Renal pelvis (tissue), 12 donors: ENCODE measurements at places on chromosomes 1 and 21. TPM values are rescaled to one million over a fixed set of nuclear protein-coding genes. Genes with fewer than 3 reads are reported as not detected.

DNA sequence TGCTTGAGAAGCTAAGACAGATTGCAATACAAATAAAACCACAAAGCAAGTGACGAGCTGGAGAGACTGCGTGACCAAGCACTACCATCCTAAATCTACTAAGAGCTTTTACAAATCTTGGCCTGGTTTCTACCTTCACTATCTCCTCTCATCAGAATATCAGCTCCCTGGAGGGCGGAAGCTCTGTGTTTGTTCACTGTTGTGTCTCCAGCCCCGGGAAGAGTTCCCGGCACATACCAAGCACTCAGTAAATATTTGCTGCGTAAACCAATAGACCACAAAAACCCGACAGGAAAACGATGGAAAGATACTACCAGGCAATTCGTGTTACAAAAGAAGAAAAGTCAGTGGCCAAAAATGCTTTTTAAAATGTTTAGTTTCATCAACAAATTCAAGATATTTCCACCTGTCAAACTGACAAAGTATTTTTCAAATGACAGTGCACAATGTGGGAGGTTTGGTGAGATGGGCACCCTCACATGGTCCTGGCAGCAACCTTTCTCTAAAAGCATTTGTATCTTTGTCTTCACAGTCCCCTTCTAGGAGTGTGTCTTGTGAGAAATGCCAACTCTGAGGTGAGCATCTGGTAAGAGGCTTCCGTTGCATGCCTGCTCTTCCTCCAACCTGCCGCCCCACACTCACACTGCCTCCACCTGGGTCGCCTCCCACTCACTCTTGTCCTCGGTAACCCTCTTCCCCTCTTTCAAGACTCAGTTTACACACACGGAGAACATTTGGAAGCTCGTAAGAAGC, 34.7 kb downstream of the SLC1A7 start:
- DNase-seq: no peak

DNA sequence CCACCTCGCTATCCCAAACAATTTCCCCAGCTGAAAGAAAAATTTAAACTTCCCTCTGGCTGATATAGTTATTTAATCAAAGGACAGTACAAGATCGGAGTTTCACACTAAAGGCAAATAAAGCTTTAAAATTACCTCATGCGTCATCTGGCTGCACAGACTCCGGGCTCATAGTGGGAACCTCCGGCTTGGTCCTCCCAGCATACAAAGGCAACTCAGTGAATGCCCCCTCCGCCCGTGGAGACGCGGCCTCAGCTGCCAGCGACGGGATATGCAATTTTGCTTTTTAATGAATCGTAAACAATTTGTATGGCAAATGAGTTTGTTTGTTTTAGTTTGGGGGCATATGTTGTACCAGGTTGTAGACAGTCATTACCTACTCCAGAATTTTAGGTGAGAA, 214.6 kb upstream of the NFIA start:
- no peak for DNase-seq

The AADACL3 gene
- not detected for polyA plus RNA-seq

- no peak for DNase-seq
Measured at GRCh38 chr1:22845398-22845935, 127.2 kb downstream of the LACTBL1 start.

DNA sequence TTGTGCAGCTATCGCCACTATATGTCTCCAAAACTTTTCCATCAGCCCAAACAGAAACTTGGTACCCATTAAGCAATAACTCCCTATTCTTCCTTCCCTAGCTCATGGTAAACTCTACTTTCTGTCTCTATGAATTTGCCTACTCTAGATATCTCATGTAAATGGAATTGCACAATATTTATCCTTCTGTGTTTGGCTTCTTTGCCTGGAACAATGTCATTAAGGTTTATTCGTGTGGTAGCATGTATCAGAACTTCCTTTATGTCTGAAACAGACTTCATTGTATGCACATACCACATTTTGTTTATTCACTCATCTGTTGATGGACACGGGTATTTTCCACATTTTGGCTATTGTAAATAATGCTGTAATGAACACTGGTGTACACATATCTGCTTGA, 40.7 kb upstream of the CD34 start:
- DNase-seq: no peak

DNA sequence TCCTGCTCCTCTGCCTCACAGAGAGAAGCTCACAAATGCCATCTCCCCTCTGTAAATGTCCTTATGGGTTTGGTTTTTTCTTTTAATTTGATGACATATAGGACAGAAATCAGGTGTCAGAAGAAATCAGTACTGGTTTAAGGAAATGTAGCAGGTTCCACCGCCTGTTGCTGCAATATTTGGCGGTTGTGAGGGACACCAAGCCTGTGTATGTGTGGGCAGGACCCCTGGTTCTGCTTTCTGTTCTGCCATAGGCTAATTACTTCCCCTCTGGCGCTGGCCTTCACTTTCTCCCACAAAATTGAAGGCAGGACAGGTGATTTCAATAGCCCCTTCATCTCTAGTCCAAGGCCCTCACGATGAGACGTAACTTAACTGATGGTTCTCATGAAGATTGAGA, 69.2 kb downstream of the PRDM2 start:
- no peak for DNase-seq

DNA sequence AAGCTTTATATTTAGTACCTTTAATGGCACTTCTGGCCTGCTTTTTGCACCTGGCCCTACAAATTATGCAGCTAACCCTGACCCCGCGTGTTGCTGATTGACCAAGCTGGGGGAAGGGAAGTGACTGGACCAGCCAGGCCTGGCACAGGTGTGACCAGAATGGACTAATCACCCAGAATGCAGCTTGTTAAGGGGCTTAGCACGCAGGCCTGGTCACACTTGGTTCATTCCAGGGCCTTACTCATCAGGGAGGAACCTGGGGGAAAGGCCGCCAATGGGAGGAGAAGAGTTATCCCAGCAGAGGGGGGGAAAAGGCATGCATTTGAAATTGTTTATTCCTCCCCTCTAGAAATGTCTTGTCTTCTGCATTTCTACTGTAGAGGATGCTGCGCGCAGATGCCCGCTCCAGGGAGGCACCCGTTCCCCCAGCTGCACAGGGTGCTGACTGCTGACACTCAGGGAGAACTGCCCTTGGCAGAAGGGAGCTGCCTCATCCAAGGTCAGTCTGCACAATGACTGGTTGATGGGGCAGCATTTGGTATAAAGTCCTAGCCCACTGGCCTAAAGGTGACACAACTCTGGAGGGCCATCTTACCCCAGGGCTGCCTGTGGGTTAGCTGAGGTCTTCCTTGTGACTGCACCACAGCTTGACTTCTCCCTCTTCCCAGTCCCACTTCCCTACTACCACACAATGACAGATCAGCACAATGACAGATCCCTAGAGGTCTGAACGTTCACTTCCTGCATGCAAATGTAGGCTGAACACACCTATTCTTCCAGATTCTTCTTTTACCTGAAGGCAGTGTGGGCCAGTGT, 29.0 kb downstream of the DHCR24 start:
- peak; percentile 61 for DNase-seq

The MDM4 gene
- 20.6 TPM for polyA plus RNA-seq

GRCh38 chr1:228747301-228747935, 12.1 kb downstream of the RHOU start:
- no peak for DNase-seq

- no peak for DNase-seq
Measured at GRCh38 chr1:209063767-209064659, 519.5 kb upstream of the CAMK1G start.

The TMEM81 gene
- polyA plus RNA-seq: 3.8 TPM
